ENCODE measurements at places on chromosomes 6 and 20.

DNA sequence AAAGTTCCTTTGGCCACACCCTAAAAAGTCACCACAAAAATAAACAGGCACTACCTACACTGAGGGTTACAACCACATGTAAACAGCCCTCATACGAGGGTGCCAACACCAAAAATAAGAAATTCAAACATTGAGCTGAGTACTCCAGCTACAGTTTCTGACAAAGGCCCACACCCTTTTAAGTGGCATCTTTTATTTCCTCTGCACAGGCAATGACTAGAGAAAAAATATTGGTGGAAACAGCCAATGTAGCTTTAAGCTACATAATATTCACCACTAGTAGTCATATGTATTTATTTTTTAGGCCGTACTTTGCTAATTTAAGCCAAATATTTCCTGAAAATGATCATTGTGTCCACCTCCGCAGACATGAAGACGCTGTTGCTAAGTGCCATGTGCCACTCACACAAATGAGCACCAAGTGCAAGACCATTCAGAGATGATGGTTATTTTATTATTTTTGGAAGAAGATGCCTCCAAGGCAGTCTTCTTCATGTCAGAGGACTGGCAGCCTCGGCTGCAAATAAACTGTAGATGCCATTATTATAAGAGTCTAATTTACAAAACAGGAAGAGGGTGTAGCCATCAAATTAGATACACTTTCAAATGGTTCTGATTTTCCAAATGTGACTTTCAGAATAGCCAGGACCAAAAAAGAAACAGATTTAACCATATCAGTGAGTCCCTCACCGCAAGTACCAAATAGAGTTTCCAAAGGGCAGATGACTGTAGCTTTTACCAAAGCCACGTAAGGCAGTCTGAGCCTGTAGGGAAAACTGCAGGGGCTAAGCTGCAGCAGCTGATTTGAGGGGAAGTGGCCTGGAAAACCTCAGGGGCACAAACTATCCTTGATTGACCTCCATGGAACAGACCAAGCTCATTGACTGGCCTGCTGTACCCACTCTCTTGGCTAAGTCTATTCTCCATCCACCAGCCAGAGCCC is 13.4 kb downstream of the CYP24A1 start:
- no peak overlapping the region for H3K4me3 ChIP-seq
- H3K27me3 ChIP-seq, result no peaks in the 10 kb centered on the region
- H3K36me3 ChIP-seq, result no peaks in the 10 kb centered on the region
- no peak for DNase-seq

DNA sequence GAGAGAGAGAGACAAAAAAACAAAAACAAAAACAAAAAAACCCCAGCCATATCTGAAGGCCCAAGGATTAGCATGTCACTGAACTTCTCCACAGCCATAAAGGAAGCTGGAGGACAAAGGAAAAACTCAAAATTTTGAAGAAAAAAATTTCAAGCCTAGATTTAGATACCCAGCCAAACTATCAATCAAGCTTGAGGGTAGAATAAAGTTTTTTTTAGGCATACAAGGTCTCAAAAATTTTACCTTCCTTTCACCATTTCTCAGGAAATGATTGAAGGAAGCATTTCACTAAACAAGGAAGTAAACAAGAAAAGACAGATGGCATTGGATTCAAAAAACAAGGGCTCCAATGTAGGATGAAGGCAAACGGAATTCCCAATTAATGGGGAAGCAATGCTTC is 52.1 kb downstream of the KCNK5 start:
- no peaks in the 10 kb centered on the region for H3K4me1 ChIP-seq
- H3K27ac ChIP-seq, result no peak overlapping the region
- H3K36me3 ChIP-seq, result no peaks in the 10 kb centered on the region
- no peaks in the 10 kb centered on the region for H3K27me3 ChIP-seq

DNA sequence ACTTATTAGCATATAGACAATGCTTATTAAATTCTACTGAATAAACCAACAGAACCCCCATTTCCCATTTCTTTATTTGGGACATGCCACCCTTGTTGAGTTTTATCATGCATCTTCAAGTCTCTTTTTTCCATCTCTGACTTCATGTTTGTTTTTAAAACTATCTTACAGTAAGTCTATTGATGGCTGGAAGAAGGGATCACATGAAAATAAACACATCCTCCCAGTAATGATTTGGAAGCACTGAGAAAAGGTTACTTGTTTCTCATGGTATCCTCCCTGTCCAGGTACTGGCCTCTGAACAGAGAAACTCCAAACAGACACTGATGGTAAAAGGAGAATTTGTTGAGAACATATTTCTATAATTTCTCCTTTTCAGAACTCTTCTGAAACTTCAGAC is 74.9 kb downstream of the KIF13A start:
- no peaks in the 10 kb centered on the region for H3K4me1 ChIP-seq
- no peak overlapping the region for H3K4me3 ChIP-seq
- DNase-seq, result no peak
- H3K36me3 ChIP-seq, result no peaks in the 10 kb centered on the region
- H3K27ac ChIP-seq, result no peak overlapping the region
- H3K27me3 ChIP-seq, result no peaks in the 10 kb centered on the region

GRCh38 chr20:24166412-24166811 is 177.8 kb upstream of the GGTLC1 start:
- no peak overlapping the region for H3K4me3 ChIP-seq
- no peak for DNase-seq
- no peaks in the 10 kb centered on the region for H3K27me3 ChIP-seq
- no peak overlapping the region for H3K27ac ChIP-seq
- H3K4me1 ChIP-seq, result no peaks in the 10 kb centered on the region

DNA sequence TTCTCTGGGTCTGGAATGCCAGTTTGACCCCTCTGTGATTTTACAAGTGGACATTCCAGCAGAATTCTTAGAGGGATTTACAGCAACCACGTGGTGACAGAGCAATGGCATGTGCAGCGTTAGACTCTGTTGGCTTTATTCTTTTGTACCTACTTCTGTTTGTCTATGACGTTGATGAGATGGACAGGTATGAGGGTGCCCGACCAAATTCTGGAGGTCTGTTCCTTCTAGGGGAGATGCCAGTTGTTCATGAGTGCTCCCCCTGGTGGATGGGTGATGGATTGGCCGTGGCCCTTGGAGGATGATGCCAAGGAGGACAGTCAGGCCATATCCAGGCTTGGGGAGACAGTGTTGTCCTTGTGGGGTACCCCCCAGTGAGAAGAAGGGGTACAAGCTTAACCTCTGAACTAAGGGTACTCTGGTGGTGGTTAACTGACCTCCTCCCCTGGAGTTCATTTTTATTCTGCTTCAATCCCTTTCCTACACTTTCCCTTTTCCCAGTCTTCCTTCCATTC is 198.6 kb downstream of the DTNBP1 start:
- peak; percentile 43 for DNase-seq
- H3K27ac ChIP-seq, result no peak overlapping the region
- no peak overlapping the region for H3K4me3 ChIP-seq
- no peaks in the 10 kb centered on the region for H3K27me3 ChIP-seq

DNA sequence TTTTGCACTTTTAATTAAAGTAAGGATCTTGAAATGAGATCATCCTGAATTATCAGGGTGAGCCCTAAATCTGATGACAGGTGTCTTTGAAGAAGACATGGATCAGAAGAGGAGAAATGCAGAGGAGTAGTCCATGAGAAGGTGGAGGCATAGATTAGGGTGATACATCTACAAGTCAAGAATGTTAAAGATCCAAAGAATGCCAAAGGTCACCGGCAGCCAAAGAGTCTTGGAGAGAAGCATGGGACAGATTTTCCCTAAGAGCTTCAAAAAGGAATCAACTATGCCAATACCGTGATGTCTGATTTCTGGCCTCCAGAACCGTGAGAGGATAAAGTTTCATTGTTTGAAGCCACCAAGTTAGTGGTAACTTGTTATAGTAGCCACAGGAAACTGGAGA is 59.0 kb upstream of the THEMIS start:
- DNase-seq, result no peak
- no peaks in the 10 kb centered on the region for H3K27me3 ChIP-seq
- H3K4me1 ChIP-seq, result no peaks in the 10 kb centered on the region
- H3K27ac ChIP-seq, result no peak overlapping the region
- H3K36me3 ChIP-seq, result no peaks in the 10 kb centered on the region

DNA sequence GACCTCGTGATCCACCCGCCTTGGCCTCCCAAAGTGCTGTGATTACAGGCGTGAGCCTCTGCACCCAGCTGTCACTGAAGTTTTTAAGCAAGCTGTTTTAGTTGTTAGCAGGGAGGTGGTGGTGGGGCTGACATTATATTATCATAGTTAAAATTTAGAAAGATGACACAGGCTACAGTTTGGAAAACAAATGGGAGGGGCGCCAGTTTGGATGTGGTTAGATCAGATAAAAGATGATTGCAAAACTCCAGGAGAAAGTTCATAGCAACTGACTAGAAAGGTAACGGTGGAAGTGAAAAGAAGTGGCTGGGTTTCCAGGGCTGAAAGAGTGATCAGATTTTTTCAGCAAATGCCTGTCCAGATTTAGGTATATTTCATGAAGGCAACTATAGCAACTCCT is 311.9 kb upstream of the CITED2 start:
- H3K4me1 ChIP-seq, result no peaks in the 10 kb centered on the region
- DNase-seq, result no peak
- H3K4me3 ChIP-seq, result no peak overlapping the region
- H3K27me3 ChIP-seq, result no peaks in the 10 kb centered on the region

DNA sequence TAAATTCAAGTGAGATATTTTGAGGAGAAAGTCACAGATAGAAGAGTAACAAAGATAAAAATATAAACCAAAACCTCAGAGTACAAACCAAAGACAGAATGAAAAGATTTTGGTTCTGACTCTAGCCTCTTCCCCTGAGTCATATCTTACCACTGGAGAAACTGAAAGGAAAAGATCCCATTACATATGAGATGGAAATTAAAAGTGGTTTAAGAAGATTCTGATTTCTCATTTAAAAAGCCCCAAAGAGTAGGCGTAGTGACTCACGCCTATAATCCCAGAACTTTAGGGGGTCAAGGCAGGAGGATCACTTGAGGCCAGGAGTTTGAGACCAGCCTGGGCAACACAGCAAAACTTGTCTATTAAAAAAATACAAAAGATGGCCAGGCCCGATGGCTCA is 30.6 kb downstream of the SPINT4 start:
- DNase-seq, result no peak
- H3K4me1 ChIP-seq, result no peaks in the 10 kb centered on the region
- no peak overlapping the region for H3K27ac ChIP-seq
- no peaks in the 10 kb centered on the region for H3K27me3 ChIP-seq

DNA sequence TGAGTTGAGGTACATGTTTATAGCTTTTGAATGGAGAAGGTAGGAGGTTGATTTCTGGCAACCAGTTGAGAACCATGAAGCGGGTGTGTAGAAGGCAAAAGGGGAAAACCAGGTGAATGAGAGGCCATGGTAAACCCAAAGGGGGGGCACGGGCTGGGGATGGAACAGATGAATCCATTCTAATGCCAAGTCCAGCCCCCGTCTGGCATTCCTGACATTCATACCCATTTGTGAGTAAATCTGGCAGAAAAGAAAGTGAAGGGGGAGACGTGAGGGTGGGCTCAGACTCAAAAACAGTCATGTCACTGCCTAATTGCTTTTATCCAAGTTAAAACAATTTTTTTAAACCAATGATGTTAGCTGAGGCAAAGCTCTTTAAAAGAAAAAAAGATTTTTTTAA is 172.8 kb upstream of the QKI start:
- no peak for DNase-seq
- H3K27me3 ChIP-seq, result no peaks in the 10 kb centered on the region
- H3K4me3 ChIP-seq, result no peak overlapping the region
- H3K27ac ChIP-seq, result no peak overlapping the region

DNA sequence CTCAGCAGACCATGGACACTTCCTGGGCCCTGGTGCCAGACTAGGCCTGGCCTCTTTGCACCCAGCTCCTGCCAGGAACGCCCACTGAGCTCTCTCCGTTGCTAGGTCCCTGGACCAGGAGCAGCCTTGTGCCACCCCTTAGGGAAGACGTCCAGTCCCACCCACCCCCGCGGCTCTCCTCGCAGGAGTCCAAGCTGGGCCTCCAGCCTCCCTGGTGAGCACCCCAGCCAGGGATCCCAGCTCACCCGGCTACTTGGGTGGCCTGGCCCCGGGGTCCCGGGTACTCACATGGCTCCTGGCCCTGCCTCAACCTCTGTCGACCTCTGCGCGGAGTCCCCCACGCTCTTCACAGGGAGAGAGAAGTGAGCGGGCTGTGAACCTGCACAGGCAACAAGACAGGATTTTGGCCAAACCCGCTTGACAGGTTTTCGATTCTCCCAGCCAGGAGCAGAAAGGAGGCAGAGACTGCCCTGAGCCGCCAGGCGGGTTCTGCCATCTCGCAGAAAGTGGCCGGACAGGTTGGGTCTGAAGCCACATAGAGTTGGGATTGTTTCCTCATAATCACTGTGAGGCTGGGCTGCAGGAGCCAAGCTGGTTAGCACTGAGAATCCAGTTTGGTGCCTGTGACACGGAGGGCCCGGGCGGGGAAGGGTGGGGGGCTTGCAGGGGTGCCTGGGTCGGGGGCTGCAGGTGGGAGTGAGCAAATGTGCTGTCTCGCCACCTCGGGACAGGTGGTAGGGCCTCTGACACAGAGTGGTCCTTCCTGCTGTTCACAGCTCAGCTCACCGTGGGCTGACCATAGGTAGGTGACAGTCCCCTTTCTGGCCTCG is at the start of gene RBBP8NL:
Gene RBBP8NL (minus strand): TSS at position 368 of the 830 bp plus-strand sequence. CDS start 7,892 bp downstream, outside the sequence.
- no peaks in the 10 kb centered on the region for H3K27me3 ChIP-seq
- peak within 1 kb of the TSS; percentile 85 for H3K27ac ChIP-seq
- peak within 1 kb of the TSS; percentile 13 for H3K4me3 ChIP-seq
- no peaks in the 10 kb centered on the region for H3K36me3 ChIP-seq

- no peaks in the 10 kb centered on the region for H3K27me3 ChIP-seq
- H3K27ac ChIP-seq, result no peak overlapping the region
- no peak overlapping the region for H3K4me3 ChIP-seq
- no peaks in the 10 kb centered on the region for H3K36me3 ChIP-seq
- no peak for DNase-seq
Measured at GRCh38 chr6:128271527-128271926, 248.9 kb downstream of the PTPRK start.

- no peaks in the 10 kb centered on the region for H3K27me3 ChIP-seq
- no peak for DNase-seq
- no peak overlapping the region for H3K4me3 ChIP-seq
Measured at GRCh38 chr6:108203189-108204112, 37.6 kb downstream of the NR2E1 start.

GRCh38 chr6:130771741-130772140 is 55.5 kb upstream of the SMLR1 start:
- DNase-seq, result no peak
- no peaks in the 10 kb centered on the region for H3K4me1 ChIP-seq
- H3K27ac ChIP-seq, result no peak overlapping the region
- H3K27me3 ChIP-seq, result no peaks in the 10 kb centered on the region
- no peak overlapping the region for H3K4me3 ChIP-seq

- peaks cover 3% of the 10 kb centered on the region for H3K36me3 ChIP-seq
- no peaks in the 10 kb centered on the region for H3K27me3 ChIP-seq
- peaks cover 97% of the 10 kb centered on the region for H3K4me1 ChIP-seq
- no peak overlapping the region for H3K4me3 ChIP-seq
Measured at GRCh38 chr20:31708736-31709534, 13.7 kb downstream of the BCL2L1 start.

- H3K27me3 ChIP-seq, result no peaks in the 10 kb centered on the region
- no peak overlapping the region for H3K4me3 ChIP-seq
- no peak overlapping the region for H3K27ac ChIP-seq
- no peak for DNase-seq
Measured at GRCh38 chr20:5195655-5196054, 68.8 kb downstream of the CDS2 start.

All from pancreas (tissue), 10 donors.